Osteocyte (in vitro differentiated cells): ENCODE measurements at places on chromosomes 4 and X. TPM values are rescaled to one million over a fixed set of nuclear protein-coding genes. Genes with fewer than 3 reads are reported as not detected.

DNA sequence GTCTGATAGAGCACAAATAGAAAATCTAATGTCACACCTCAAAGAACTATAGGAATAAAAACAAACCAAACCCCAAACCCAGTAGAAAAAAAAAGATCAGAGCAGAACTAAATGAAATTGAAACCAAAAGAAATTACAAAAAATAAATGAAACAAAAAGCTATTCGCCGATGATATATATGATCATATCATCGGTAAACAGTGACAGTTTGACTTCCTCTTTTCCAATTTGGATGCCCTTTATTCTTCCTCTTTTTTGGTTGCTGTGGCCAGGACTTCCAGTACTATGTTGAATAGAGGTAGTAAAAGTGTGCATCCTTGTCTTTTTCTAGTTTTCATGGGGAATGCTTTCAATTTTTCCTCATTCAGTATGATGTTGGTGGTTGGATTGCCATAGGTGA lies 215.3 kb upstream of the AR start:
- H3K4me1 ChIP-seq = no peaks in the 10 kb centered on the region
- no peak overlapping the region for H3K4me3 ChIP-seq
- H3K27me3 ChIP-seq = no peaks in the 10 kb centered on the region
- H3K27ac ChIP-seq = no peak overlapping the region

CENPU gene
- 6.9 and 8.8 TPM in 2 replicates for total RNA-seq

TENM3 gene
- total RNA-seq = 78.3 and 85.2 TPM in 2 replicates

DNA sequence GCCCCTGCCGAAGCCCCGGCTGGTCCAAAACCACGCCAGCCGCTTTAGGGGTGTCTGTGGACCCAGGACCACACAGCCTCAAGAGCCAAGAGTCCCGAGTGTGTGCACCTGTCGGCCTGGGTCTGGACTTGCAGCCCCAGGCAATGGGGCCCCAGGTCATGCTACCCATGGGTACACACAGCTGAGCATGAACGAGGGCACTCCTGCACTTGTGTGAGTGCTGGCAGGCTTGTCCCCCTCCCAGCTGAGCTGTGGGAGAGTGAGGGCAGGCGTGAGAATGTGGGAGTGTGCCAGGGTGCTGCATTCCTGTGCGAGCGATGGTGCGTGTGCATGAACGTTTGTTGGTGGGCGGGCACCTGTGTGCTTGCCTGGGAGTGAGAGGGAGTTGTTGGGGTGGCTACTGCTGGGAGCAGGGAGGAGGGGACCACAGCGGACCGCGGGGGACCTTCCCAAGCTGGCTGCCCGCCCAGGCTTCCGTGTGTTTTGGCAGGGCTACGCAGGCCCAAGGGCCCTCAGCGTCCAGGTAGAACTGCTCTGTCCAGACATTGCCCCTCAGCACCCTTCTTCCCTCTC lies 30.8 kb downstream of the BLOC1S4 start:
- no peak for DNase-seq
- peaks cover 3% of the 10 kb centered on the region for H3K27me3 ChIP-seq
- no peak overlapping the region for H3K27ac ChIP-seq
- H3K4me1 ChIP-seq = peaks cover 28% of the 10 kb centered on the region
- no peak overlapping the region for H3K4me3 ChIP-seq
- no peaks in the 10 kb centered on the region for H3K36me3 ChIP-seq

MAOA gene
- 0.26 and 0.32 TPM in 2 replicates for total RNA-seq

MAGEB17 gene
- not detected in 2 replicates for total RNA-seq
